ENCODE measurements at places on chromosomes 12 and 14.
A peak's percentile ranks its signal among the peaks of the same experiment; 100 is the strongest.

DNA sequence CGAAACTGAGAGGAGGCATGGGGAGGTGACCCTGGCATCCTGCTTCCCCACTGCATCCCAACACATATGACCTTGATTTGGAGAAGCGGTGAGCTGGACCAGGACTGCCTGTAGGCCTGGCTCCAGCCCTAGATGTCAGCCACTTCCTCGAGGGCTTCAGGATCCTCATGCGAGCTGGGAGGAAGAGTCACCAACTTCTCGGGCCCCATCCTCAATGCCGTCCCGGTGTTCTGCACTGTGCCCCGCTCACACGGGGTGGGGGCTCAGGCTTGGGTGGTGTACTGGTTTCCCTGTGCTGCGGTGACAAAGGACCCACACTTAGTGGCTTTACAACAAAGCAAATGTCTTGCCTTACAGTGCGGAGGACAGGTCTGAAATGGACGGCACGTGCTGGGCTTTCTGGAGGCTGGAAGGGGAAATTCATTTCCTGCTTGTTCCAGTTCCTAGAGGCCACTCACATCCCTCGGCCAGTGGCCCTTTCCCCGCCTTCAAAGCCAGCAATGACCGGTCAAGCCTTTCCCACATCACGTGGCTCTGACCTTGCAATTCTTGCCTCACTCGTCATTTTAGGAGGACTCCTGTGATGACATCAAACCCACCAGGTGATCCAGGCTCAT is 298.1 kb upstream of the RTL1 start:
- DNase-seq, result no peak

- DNase-seq, result no peak
Observed at GRCh38 chr12:85363382-85364190, 83.6 kb downstream of the ALX1 start.

- peak; percentile 2 for DNase-seq
Observed at GRCh38 chr12:96850676-96851075, 56.4 kb upstream of the NEDD1 start.

DNA sequence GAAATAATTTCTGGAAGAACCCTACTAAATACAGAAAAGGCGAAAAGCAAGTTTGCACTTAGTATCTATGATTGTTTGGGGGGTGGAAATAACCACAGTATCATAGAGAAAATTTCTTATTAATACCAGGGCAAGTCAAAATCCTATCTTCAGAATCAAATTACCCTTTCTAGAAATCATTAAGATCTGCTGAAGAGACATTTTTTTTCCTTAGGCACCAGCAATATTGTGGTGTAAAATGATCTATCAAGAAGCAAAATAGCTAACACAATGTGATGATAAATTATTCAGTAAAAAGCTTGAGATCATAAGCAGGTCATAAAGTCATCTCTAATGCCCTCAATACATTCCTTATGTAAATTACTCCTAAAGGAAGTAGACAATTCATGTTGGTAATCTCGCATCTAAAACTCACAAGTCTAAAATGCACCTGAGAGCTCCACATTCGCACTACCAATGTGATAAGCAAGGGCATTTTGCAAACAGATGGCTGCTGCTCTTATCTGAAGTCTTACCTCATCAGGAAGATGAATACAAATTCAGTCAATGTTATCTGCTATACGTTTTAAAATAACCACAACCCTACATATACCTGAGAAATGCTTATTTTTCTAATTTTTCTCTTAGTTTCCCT is 14.6 kb downstream of the HEATR5A start:
- DNase-seq, result no peak

DNA sequence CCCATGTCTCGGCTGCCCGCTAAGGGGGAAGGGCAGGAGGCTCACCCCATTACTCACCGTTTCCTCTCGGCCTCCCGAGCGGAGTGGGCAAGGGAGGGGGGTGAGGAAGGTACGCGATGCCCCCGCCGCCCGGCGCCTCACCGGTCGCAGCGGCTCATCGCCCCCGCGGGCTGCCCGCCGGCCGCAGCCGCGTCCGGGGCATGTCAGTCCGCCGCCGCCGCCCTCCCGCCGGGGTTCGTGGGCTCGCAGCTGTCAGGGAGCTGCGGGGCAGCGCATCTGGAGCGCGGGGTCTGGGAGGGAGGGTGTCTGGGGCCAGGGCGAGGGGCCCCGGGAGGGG is 461 bp downstream of the SLC8A3 start:
- DNase-seq, result no peak

DNA sequence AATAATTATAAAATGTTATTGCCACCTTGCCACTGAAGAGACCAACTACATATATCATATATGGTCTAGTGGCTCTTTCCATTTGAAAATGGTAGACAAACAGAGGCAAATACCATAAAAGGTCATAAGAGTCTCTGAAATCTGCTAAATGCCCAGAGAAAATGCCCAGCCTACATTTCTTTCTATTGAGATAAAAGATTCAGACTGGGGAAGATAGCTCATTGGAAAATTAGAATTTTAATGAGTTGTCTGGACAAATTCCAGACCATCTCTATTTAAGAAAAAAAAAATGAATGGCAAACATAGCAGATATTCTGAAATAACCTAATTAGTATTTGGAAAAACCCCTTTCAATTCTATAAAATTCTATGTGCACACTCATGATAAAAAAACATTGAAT is 79.9 kb upstream of the BBS10 start:
- no peak for DNase-seq

DNA sequence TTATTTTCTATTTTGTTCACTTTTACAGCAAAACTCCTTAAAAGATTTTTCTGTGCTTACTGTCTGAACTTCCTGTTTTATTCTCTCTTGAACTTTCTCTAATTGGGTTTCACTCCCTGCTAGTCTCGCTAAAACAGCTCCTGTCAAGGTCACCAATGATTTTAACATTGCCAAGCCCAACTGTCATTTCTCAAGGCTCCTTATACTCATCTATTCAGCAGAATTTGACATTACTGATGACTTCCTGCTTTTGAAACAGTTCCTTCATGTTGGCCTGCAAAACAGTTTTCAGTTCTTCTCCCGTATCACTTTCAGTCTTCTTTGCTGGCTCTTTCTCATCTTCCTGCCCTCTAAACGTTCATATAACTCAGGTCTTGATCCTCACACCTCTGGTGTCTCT is 268.5 kb upstream of the USP15 start:
- no peak for DNase-seq

GRCh38 chr12:44875417-44875953 is 630 bp downstream of the NELL2 start:
- peak; percentile 28 for DNase-seq

DNA sequence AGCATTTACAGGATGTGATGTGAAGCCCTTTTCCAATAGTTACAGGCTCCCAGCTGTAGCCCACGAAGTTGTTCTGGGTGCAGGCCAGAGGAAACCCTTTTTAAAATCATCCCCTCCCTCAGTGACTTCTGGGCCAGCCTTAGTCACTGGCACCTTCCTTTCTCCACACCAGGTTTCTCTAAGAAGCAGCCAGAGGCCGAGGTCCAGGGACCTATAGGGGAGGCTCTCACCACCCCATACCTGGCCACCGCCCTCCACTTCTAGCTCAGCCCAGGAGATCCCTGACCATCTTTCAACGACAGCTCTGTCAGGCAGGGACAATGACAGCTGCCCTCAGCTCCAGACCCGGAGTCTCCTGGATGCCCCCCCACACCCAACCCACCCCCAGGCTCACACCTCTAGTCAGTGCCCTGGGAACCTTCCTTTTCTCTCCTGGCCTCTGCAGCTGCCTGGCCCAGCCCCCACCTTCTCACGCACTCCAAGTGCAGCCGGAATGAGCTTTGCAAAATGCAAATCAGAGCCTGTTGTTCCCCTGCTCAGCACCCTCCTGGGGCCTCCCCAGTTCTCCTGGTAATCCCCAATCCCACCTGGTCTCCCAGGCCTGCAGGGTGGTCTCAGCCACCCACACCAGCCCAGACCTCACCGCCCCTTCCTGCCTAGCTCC is 46.7 kb downstream of the TESC start:
- DNase-seq, result no peak

DNA sequence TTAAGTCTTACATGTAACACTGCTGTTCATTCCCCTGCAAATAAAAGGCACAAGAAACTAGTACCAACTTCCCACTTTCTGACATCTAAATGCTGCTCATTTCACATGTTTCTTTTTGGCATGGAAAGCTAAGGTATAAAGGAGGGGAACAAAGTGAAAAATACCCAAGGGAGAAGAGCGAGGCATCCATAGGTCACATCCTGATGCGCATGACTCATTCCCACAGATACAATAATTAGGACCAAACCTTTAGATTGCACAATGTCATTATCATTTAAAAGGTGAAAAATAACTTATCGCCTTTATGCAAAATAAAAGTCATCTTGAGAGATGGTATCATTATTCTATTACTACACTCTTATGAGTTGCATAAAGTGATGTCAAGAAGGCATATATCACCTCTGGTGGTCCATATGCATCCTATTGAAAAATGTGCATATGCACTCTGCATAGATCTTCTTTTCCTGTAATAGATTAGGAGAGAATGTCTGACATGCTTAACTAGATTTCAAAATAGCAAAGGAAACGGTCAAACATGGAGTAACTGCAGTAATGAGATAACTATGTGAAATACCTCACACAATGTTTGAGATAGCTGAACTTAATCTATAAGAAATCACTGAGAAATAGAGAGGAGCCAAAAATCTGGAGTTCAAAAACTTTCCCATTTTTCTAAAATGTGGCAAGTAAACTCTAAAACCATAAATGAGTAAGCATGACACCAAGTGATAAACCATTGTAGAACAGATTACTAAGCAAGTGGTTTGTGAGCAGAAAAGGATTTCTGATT is 382.5 kb upstream of the TMTC1 start:
- DNase-seq, result no peak

DNA sequence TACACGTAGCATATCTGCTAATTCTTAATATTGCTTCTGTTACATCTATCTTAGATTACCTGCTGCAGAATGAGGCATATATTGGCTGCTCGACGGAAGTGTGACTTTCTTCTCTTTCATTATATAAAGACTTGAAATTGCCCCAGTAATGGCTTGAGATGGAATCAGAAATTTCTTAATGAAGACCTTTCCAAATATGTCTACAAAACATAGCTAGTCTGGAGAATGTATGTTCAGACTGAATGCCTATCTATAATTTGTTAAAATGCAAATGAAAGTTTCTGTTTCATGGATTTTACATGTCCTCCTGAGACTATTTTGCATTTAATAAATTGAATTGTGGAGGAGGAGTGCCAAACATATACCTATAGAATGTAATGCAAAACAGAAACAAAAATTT is at the start of gene TAS2R10:
Gene TAS2R10, minus strand, starts transcription at position 101 of the 400 bp plus-strand sequence. Its CDS starts 89 bp downstream, at position 12.
- no peak for DNase-seq

DNA sequence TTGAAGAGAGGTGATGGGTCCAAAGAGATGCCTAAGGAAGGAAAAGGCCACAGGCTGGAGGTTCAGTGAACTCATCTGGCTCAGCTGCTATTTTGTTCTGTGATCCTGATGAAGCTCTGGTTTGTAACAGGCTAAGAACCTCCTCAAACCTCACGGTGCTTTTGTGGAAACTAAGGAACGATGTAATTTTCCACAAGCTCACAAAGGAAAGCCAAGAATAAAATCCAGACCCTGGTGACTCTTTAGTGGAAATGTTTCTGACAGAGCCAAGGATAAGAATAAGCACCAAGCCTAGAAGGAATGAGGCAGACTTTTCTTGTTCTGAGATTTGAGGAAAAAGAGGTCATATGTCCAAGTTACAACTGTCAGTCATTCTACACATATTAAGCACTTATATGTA is 93.6 kb downstream of the SLC24A4 start:
- no peak for DNase-seq

DNA sequence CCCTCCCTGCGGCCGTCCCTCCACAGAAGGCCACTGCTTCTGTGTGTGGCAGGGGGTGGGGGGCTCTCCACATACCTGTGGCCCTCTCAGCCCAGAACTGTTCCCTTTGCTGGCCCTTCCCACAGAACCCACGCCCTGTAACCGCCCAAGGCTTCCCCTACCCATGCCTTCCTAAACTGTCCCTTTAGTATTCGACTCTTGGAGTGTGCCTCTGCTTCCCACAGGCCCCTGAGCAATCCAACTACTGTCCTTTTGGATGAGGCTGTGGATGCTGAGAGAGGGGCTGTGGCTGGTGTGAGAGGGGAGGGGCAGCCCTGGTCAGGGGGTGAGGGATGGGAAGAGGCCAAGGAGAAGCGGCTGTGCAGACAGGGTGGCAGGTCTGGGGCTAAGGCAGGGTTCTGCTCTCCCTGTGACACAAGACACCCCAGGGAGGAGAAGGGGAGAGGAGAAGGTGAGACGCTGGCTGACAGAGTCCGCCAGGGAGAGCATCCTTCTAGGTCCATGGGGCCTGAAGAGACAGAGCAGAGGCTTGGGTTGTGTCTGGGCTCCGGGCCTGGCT is 46.0 kb downstream of the DLK1 start:
- DNase-seq, result no peak

DNA sequence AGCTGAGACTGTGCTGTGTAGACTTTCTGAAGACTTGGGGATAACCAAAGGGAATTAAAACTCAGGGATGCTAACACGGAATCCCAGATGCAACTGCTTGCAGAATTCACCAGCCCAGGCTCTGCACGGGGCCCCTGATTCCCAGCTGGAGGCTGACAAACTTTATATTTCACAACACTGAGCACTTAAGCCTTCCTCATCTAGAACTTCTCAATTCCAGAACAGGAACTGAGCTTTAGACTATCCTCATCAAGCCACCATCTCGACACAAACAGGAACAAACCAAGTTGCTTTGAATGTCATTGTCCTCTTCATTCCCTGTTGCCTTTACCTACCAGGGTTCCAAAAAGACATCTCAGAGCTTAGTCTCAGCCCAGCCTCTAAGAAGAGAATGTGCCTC is 22.2 kb downstream of the CCDC63 start:
- no peak for DNase-seq

- DNase-seq, result no peak
Observed at GRCh38 chr12:25792031-25792430, 166.5 kb upstream of the RASSF8 start.

GRCh38 chr12:1573960-1574864 is 20.2 kb downstream of the FBXL14 start:
- DNase-seq, result no peak

GRCh38 chr12:62370189-62370588 is 96.4 kb upstream of the MON2 start:
- no peak for DNase-seq

- no peak for DNase-seq
Observed at GRCh38 chr12:57118711-57119271, 7.6 kb upstream of the STAT6 start.

DNA sequence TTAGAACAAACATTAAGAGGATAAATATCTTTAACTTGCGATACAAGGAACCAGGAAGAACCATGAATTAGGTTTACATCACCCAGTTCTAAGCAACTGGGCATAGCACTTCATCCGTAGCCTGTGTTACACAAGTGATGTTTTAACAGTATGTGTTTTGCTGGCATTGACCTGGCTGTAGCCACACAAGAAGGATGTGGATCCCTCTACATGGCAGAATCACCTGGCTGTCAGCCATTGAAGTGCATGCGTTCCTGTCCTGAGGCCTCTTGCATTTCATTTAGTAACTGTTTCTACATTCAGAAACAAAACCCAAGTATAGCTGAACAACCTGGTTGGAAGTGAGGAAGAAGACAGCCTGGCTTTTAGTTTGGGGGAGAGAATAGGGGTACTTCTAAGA is 72.2 kb downstream of the TGFB3 start:
- DNase-seq, result no peak

- DNase-seq, result no peak
Observed at GRCh38 chr14:74429221-74429691, 3.2 kb upstream of the SYNDIG1L start.
